ENCODE measurements at places on chromosomes 7 and 10. TPM values are rescaled to one million over a fixed set of nuclear protein-coding genes. Genes with fewer than 3 reads are reported as not detected.

DNA sequence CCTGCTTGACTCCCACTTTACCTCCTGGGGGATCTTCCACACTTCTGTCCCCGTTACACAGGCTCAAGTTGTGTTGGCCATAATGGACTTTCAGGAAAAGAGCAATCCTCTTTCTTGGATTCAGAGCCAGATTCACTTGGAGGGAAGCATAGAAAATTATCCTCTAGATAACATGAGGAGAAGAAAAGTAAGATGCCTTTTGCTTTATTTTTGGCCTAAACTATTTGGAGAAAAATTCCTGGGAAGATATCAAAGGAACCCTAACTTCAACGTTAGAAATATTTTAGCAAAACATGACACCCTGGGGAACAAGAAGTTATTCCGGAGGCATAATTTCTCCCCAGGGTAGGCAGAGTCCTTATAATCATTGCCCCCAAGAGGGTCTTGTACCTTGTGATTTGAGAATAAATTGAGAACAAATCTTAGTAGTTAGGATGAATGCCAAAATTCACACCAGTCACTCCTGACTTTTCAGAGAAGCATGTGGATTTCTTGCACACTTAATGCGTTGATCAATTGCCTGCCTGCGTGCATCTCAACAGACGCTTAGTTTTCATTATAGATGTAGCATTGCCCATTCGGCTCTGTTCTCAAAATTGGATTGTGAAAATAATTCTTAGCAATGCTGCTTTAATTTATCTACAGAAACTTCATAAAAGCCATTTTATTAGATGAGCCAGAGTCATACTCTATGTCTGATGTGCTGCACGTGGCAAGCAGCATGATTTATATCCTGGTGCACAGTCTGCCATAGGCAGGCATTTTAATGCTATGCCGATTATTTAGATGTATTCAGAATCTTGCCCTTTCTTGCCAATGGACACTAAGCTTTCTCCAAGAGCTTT, 224.4 kb downstream of the C7orf25 start:
- no peak overlapping the region for H3K27ac ChIP-seq
- no peaks in the 10 kb centered on the region for H3K36me3 ChIP-seq
- DNase-seq = no peak
- H3K4me3 ChIP-seq = no peak overlapping the region
- no peaks in the 10 kb centered on the region for H3K4me1 ChIP-seq

DNA sequence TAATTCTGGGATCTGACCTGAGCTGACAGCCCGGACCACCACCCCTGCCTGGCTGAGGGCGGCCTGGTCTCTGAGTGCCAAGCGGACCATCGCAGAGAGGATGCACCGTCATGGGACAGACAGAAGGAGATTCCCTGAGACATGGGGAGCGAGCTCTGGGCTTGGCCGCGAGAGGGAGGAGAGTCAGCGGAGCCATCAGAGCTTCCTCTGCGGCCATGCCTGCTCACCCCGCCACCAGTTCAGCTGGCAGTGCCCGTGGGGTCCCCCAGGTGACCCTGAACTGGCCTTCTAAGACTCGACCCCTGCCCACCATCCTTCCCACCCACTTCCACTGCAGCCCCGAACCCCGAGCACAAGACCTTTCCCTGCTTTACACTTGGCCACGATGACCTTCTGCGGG, 152.8 kb downstream of the TCERG1L start:
- H3K36me3 ChIP-seq = no peaks in the 10 kb centered on the region
- peaks cover 43% of the 10 kb centered on the region for H3K27me3 ChIP-seq
- H3K27ac ChIP-seq = no peak overlapping the region
- H3K4me3 ChIP-seq = no peak overlapping the region
- DNase-seq = no peak

- DNase-seq = no peak
- no peaks in the 10 kb centered on the region for H3K4me1 ChIP-seq
- H3K27ac ChIP-seq = no peak overlapping the region
- H3K4me3 ChIP-seq = no peak overlapping the region
Observed at GRCh38 chr10:43806831-43807640, 158.4 kb upstream of the ZNF32 start.

GRCh38 chr10:107163881-107164861, at the start of gene SORCS1:
Gene SORCS1, minus strand, starts transcription at chr10:107164706.
- H3K4me1 ChIP-seq = no peaks in the 10 kb centered on the region
- no peak for DNase-seq
- H3K4me3 ChIP-seq = peak within 1 kb of the TSS; percentile 32
- no peak within 1 kb of the TSS for H3K27ac ChIP-seq
- H3K36me3 ChIP-seq = no peaks in the 10 kb centered on the region

- H3K4me1 ChIP-seq = no peaks in the 10 kb centered on the region
- DNase-seq = peak; percentile 61
- no peak overlapping the region for H3K27ac ChIP-seq
Observed at GRCh38 chr7:110534241-110534931, 556.5 kb upstream of the LRRN3 start.

Gene ITPRID1
- not detected for total RNA-seq

Gene STEAP1B
- 0.66 TPM for total RNA-seq

Gene HMX2
- total RNA-seq = not detected

Gene AIFM2
- total RNA-seq = 14.3 TPM

Data from breast epithelium (tissue), 4 donors.